Left ventricle myocardium superior (tissue), 1 donor: ENCODE measurements at places on chromosomes 13 and 19. TPM values are rescaled to one million over a fixed set of nuclear protein-coding genes. Genes with fewer than 3 reads are reported as not detected.

The SIGLEC7 gene
- total RNA-seq = 0.50 TPM

The PODNL1 gene
- total RNA-seq = 2.0 TPM

The BEST2 gene
- total RNA-seq = not detected

The ZNF888 gene
- total RNA-seq = 1.4 TPM

The ZNF699 gene
- total RNA-seq = 2.7 TPM

The PROZ gene
- total RNA-seq = not detected

The FAM83E gene
- total RNA-seq = not detected

The DNAJC15 gene
- total RNA-seq = 26.6 TPM

The ERICH6B gene
- total RNA-seq = not detected

The PNMA8A gene
- 9.4 TPM for total RNA-seq

The ZNF546 gene
- total RNA-seq = 6.9 TPM

The DIRAS1 gene
- 241 TPM for total RNA-seq

The MYH14 gene
- 131 TPM for total RNA-seq

The TMEM150B gene
- total RNA-seq = 1.2 TPM

The FAM216B gene
- total RNA-seq = 4.4 TPM

The FXYD3 gene
- total RNA-seq = 3.1 TPM

The STOML3 gene
- total RNA-seq = not detected

The EDNRB gene
- total RNA-seq = 15.6 TPM

The CADM4 gene
- total RNA-seq = 10.5 TPM

The ATP1A3 gene
- 416 TPM for total RNA-seq

The ZNF100 gene
- total RNA-seq = 6.3 TPM

The DMKN gene
- total RNA-seq = 16.1 TPM

The FLT1 gene
- total RNA-seq = 46.1 TPM
